Cardiac muscle cell (in vitro differentiated cells and primary cell): ENCODE measurements at places on chromosomes 16 and 17. TPM values are rescaled to one million over a fixed set of nuclear protein-coding genes. Genes with fewer than 3 reads are reported as not detected.
A peak's percentile ranks its signal among the peaks of the same experiment; 100 is the strongest.

- no peaks in the 10 kb centered on the region for H3K27me3 ChIP-seq
- H3K36me3 ChIP-seq = no peaks in the 10 kb centered on the region
These were observed 3.4 kb downstream of the ZNF688 start for GRCh38 chr16:30567991-30568638.

DNA sequence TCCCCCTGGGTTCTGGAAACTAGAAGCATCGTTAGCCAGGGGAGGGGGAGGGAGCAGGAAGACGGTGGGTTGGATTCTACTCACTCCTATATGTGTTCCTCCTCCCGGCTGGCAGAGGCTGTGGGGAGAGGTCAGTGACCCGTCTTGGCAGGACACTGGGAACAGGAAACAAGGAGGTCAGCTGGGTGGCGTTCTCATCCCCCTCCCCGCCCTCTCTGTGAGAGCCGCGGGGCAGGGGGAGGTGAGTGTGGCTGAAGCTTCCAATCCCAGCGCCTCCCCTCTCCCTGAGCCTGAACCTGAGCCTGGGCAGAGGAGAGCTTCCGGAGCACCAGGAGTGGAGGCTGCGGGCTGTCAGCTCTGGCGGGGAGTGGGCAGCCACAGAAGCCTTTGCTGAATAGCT, 12.5 kb downstream of the GPRC5C start:
- no peaks in the 10 kb centered on the region for H3K27me3 ChIP-seq
- H3K36me3 ChIP-seq = peaks cover 21% of the 10 kb centered on the region
- H3K27ac ChIP-seq = peak overlapping the region; percentile 26
- peaks cover 25% of the 10 kb centered on the region for H3K4me1 ChIP-seq
- no peak overlapping the region for H3K4me3 ChIP-seq
- DNase-seq = no peak

- H3K36me3 ChIP-seq = no peaks in the 10 kb centered on the region
- no peak for DNase-seq
- no peak overlapping the region for H3K27ac ChIP-seq
- no peak overlapping the region for H3K4me3 ChIP-seq
These were observed 70.4 kb downstream of the KSR1 start for GRCh38 chr17:27526604-27527002.

- H3K4me3 ChIP-seq = no peak overlapping the region
- no peak overlapping the region for H3K27ac ChIP-seq
- no peaks in the 10 kb centered on the region for H3K4me1 ChIP-seq
- no peak for DNase-seq
- H3K27me3 ChIP-seq = no peaks in the 10 kb centered on the region
- H3K36me3 ChIP-seq = no peaks in the 10 kb centered on the region
These were observed 503 bp downstream of the C16orf54 start for GRCh38 chr16:29745121-29745852.

DNA sequence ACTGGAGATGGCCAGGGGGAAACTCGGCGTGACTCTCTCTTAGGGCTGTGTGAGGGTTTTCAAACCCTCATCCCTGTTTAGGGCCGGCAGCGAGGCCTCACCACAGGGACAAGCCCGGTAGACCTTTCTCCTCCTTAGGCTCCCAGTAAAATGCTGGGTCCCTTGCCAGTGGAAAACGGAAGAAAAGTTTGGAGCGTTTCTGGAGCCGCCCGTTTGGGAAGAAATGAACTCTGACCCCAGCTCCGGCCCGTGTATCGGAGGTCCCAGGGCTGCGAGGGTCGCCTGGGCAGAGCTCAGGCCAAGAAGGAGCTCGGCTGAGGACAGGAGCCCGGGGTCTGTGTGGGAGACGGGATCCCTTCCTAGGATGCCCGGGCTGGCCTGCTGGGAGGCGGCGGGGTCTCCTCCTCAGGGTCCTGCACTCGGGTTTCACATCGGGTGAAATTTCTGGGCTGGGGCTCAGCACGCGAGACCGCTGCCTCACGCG, 23.2 kb downstream of the ZNF213 start:
- H3K4me1 ChIP-seq = no peaks in the 10 kb centered on the region
- peaks cover 28% of the 10 kb centered on the region for H3K27me3 ChIP-seq
- peak; percentile 25 for DNase-seq
- peak overlapping the region; percentile 45 for H3K4me3 ChIP-seq
- no peaks in the 10 kb centered on the region for H3K36me3 ChIP-seq
- no peak overlapping the region for H3K27ac ChIP-seq

GRCh38 chr17:5035315-5035714, at the start of gene SLC52A1:
Gene SLC52A1, minus strand, starts transcription at chr17:5035426. Its CDS starts 820 bp downstream, at chr17:5034606.
- H3K4me3 ChIP-seq = no peak within 1 kb of the TSS
- no peaks in the 10 kb centered on the region for H3K4me1 ChIP-seq
- no peak within 1 kb of the TSS for H3K27ac ChIP-seq
- peaks cover 16% of the 10 kb centered on the region for H3K27me3 ChIP-seq
- no peak for DNase-seq

- no peaks in the 10 kb centered on the region for H3K27me3 ChIP-seq
- DNase-seq = no peak
- H3K36me3 ChIP-seq = no peaks in the 10 kb centered on the region
- no peak overlapping the region for H3K27ac ChIP-seq
- no peak overlapping the region for H3K4me3 ChIP-seq
These were observed 25.2 kb downstream of the BCO1 start for GRCh38 chr16:81263470-81264220.

DNA sequence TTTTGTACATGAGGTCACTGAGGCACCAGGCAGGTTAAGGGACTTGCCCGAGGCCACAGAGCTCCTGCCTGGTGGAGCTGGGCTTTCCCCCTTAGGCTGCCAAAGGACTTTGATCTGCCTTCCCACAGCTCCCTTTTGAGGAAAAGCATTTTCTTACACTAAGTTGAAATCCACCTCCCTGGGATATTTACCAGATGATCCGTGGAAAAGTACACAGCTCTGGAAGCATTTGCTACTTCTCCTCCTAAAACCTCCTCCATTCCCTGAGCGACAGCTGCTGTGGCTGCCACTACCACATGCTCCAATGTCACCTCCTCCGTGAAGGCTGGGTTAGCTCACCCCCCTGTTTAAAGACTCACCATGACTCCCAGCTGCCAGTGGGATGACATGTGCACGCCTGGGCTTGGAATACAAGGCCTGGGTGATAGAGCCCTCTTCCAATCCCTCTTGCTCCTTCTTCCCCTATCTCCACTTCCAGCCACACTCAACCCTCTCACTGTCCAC, 1.2 kb upstream of the MPRIP start:
- H3K4me1 ChIP-seq = peaks cover 19% of the 10 kb centered on the region
- H3K4me3 ChIP-seq = no peak overlapping the region
- H3K27me3 ChIP-seq = no peaks in the 10 kb centered on the region
- H3K36me3 ChIP-seq = no peaks in the 10 kb centered on the region

GRCh38 chr17:37417852-37418251, 11.2 kb downstream of the TADA2A start:
- no peak overlapping the region for H3K4me3 ChIP-seq
- H3K4me1 ChIP-seq = no peaks in the 10 kb centered on the region
- no peak overlapping the region for H3K27ac ChIP-seq

GRCh38 chr17:48247038-48247437, 139.5 kb downstream of the SNX11 start:
- H3K36me3 ChIP-seq = no peaks in the 10 kb centered on the region
- peaks cover 3% of the 10 kb centered on the region for H3K4me1 ChIP-seq

DNA sequence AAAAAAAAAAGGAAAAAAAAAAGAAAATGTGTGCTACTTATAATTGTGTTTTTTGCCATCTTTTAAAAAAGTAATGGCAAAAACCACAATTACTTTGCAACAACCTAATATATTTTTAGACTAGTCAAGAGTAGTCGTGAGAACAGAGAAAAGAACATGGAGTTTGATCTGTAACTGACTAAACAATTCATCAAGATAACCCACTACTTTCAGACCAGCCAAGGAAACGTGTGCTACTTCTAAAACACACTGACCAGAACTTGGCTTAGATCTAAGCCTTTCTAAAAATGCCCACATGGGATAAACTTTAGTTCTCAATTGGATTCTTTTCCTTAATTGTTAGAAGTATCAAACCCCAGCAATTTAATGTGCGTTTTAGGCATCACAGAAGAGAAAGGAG, 616 bp downstream of the PECAM1 start:
- H3K27ac ChIP-seq = no peak overlapping the region
- DNase-seq = no peak
- H3K36me3 ChIP-seq = no peaks in the 10 kb centered on the region
- H3K4me1 ChIP-seq = no peaks in the 10 kb centered on the region
- no peak overlapping the region for H3K4me3 ChIP-seq

GRCh38 chr16:17083628-17084027, 387.1 kb downstream of the XYLT1 start:
- no peak overlapping the region for H3K4me3 ChIP-seq
- no peak for DNase-seq
- H3K27me3 ChIP-seq = no peaks in the 10 kb centered on the region
- no peaks in the 10 kb centered on the region for H3K4me1 ChIP-seq
- no peaks in the 10 kb centered on the region for H3K36me3 ChIP-seq
- no peak overlapping the region for H3K27ac ChIP-seq

DNA sequence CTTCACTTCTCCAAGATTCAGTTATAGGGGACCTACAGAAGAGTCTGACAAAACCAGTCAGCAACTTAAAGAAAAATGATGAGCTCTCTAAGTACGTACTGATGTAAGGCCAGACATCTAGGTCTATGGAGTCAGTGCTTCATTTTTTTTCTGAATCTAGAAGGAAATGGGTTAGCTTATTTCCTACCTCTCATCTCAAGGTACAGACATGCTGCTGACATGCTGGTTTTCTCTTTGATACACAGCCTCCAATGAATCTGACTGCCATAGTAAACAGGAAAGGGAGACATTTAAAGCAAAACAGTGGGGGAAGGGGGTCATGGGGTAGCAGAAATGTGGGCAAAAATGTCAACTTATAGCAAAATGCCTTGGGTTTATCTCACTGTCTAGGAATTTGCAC, 16.4 kb downstream of the CDR2 start:
- H3K4me1 ChIP-seq = no peaks in the 10 kb centered on the region
- no peaks in the 10 kb centered on the region for H3K36me3 ChIP-seq
- no peaks in the 10 kb centered on the region for H3K27me3 ChIP-seq
- DNase-seq = no peak
- H3K27ac ChIP-seq = no peak overlapping the region

- peak; percentile 31 for DNase-seq
- no peaks in the 10 kb centered on the region for H3K36me3 ChIP-seq
- no peak overlapping the region for H3K27ac ChIP-seq
- H3K27me3 ChIP-seq = no peaks in the 10 kb centered on the region
- no peaks in the 10 kb centered on the region for H3K4me1 ChIP-seq
These were observed 5.2 kb downstream of the OMG start for GRCh38 chr17:31291820-31292219.

- no peak overlapping the region for H3K4me3 ChIP-seq
- H3K4me1 ChIP-seq = no peaks in the 10 kb centered on the region
- no peaks in the 10 kb centered on the region for H3K36me3 ChIP-seq
- no peak for DNase-seq
These were observed 15.0 kb upstream of the HEATR3 start for GRCh38 chr16:50050802-50051201.

DNA sequence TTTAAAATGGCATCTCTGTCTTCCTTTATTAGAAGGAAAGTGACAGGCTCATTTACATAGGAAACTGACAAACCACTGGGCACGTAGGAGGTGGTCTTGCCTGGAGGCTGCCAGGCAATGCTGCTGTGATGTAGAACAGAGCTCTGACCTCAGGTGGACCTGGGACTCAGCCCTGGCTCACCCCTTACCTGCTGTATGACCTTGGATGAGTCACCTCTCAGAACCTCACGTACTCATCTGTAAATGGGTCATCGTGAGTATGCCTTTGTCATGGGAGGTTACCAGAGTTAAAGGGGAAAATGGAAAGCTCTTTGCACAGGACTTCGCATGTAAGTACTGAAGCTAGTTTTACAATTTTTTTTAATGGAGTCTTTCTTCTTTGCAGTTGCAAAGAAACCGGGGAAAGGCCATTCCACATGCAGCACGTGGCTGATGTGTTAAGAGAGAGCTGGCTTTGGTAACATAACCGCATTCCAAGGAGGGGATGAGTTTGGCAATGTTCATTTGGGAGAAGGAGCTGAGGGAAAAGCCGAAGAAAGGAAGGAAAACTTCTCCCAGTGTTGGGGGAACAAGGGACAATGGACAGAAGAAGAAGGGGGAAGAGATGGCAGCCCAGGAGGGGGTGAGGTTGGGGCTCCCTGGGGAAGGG, 37.4 kb upstream of the LONP2 start:
- DNase-seq = peak; percentile 59
- no peak overlapping the region for H3K27ac ChIP-seq
- no peaks in the 10 kb centered on the region for H3K27me3 ChIP-seq
- H3K4me3 ChIP-seq = no peak overlapping the region
- no peaks in the 10 kb centered on the region for H3K4me1 ChIP-seq

DNA sequence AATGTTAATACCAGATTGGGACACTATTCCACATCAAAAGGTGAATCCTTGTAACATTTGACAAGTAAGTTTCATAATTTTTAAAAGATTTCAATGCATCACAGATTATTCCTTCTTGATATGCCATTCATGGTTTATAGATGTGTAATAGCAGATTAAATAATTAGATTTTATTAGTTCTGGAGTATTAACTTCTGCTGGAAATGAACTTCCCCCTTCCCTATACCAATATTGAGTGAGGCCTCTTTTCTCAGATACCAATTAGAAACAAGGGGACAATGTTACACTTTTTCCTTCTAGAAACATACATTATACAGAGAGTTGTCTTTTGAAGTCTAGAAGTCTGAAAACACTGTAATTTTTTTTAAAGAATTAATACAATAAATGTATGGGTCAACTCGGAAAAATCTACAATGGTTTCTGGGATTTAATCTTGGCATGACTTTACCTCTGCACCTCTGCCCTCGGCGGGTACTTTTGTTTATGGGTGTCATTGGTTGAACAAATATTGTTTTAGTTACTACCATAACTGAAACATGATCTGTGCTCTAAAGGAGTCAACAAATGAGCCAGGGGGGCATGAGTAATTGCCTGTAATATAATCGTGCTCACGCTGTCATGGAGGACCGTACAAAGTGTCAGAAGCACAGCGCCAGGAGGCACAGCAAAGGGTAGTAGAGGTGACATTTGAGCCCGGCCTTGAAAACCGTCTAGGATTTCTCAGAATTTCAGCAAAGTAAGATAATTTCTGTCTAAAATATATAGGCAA, 8.2 kb downstream of the LRRC37B start:
- no peaks in the 10 kb centered on the region for H3K4me1 ChIP-seq
- H3K4me3 ChIP-seq = no peak overlapping the region
- no peak overlapping the region for H3K27ac ChIP-seq
- H3K36me3 ChIP-seq = peaks cover 3% of the 10 kb centered on the region
- no peaks in the 10 kb centered on the region for H3K27me3 ChIP-seq

Gene OR3A2
- total RNA-seq = not detected in 2 replicates

Gene CTF1
- 4.9 and 5.0 TPM in 2 replicates for total RNA-seq

Gene CDH11
- total RNA-seq = 82.7 and 99.3 TPM in 2 replicates

Gene MED13
- total RNA-seq = 12.5 and 26.9 TPM in 2 replicates

Gene ABCA9
- total RNA-seq = 0.07 and 0.09 TPM in 2 replicates

Gene RUNDC1
- total RNA-seq = 20.5 and 28.8 TPM in 2 replicates

Gene METTL16
- total RNA-seq = 17.4 and 23.9 TPM in 2 replicates
